Chondrocyte (in vitro differentiated cells): ENCODE measurements at places on chromosomes 4 and X. TPM values are rescaled to one million over a fixed set of nuclear protein-coding genes. Genes with fewer than 3 reads are reported as not detected.

Gene ADGRG4
- total RNA-seq: 0.24 to 0.36 TPM (median 0.30 TPM) in 3 replicates

Gene MAGEB2
- not detected in 3 replicates for total RNA-seq

Gene PRRG3
- not detected in 3 replicates for total RNA-seq

DNA sequence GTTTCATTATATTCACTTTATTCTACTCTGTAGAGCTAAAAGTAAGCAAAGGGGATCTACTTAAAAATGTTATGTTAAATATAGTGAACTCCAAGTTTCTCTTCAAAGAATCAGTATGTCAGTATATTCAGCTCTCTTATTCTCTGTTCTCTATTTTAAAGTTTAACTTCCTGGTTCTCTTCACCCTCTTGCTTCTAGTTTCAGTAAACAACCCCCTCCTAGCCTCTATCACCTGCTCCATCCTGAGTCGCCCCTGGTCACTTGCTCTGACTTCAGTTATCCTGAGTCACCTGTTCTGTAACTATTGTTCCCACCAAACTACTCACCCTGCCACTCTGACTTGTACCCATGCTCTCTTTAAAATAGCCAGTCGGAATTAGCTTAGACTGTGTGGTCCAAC, 180.9 kb upstream of the AADAT start:
- no peaks in the 10 kb centered on the region for H3K36me3 ChIP-seq
- H3K4me1 ChIP-seq: no peaks in the 10 kb centered on the region
- H3K27me3 ChIP-seq: peaks cover 14% of the 10 kb centered on the region
- H3K27ac ChIP-seq: no peak overlapping the region
- no peak overlapping the region for H3K4me3 ChIP-seq

DNA sequence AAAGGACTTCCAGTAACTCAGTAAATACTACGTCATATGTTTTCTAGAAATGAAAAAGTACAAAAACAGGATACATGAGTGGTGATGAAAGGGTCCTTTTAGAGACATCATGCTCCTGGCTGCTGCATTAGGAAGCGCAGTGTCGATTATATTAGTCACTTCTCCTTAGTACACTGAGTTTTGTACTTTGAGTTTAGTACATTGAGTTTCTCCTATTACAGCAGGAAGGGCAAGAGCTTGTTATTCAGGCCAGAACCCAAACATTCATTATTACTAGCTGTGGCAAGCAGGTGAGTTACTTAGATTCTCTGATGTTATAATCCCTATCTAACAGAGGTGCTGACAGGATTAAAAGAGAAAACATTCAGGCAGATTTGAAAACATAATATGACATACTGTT, 21.3 kb downstream of the RPGR start:
- no peaks in the 10 kb centered on the region for H3K36me3 ChIP-seq
- no peak for DNase-seq
- H3K27me3 ChIP-seq: no peaks in the 10 kb centered on the region
- H3K4me1 ChIP-seq: peaks cover 3% of the 10 kb centered on the region

DNA sequence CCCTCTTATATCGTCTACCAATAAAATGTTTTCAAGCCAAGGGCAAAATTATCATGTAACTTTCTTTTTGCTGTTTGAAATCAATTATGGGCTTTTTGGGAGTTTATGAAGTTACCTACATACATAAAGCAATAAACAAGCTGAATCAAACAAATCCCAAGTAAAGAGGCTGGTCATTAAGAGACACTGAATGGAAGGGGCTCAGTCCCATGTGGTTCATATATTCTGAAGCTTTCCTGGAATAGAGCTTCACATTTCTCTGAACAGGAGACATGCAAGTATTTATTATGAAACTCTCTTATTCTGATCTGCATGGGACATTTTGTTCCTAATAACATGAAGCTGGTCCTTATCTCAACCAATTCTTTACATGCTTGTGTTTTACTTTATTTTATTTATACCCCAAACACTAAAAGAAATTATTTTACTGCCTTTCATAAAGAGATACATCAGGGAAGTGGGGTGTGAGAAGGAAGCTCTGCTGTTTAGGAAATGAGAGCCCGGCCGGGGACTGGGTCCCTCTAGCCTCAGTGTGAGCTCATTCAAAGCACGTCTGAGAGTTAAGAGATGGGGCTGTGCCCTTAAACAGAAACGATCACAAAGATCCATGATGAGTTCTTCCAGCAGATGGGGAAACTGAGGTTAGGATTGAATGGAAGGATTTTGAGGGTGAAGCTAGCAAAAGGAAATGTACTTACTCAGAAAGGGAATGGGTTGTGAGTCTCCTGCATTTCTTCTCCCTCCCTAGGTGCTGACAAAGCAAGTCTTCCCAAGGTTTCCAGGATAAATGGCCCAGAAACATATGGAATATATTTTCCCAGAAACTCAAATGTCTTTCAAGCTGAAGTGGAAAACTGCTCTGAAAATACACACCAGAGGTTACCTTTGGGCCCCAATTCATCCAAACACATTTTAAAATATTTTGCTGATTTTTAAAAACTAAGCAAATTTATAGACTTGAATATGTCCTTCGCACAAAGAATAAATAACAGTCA, 93.1 kb upstream of the LNX1 start:
- peaks cover 49% of the 10 kb centered on the region for H3K4me1 ChIP-seq
- no peak overlapping the region for H3K27ac ChIP-seq
- H3K36me3 ChIP-seq: no peaks in the 10 kb centered on the region
- no peaks in the 10 kb centered on the region for H3K27me3 ChIP-seq
- no peak overlapping the region for H3K4me3 ChIP-seq

GRCh38 chr4:186942758-186943377, 219.2 kb upstream of the FAT1 start:
- H3K4me1 ChIP-seq: peaks cover 14% of the 10 kb centered on the region
- H3K36me3 ChIP-seq: no peaks in the 10 kb centered on the region
- no peak overlapping the region for H3K4me3 ChIP-seq

GRCh38 chr4:135050086-135050717, 848.6 kb upstream of the PABPC4L start:
- no peak overlapping the region for H3K4me3 ChIP-seq
- H3K27me3 ChIP-seq: peaks cover 1% of the 10 kb centered on the region
- H3K27ac ChIP-seq: no peak overlapping the region
- DNase-seq: no peak
- H3K36me3 ChIP-seq: no peaks in the 10 kb centered on the region
